ENCODE measurements at places on chromosomes 7 and 10.

DNA sequence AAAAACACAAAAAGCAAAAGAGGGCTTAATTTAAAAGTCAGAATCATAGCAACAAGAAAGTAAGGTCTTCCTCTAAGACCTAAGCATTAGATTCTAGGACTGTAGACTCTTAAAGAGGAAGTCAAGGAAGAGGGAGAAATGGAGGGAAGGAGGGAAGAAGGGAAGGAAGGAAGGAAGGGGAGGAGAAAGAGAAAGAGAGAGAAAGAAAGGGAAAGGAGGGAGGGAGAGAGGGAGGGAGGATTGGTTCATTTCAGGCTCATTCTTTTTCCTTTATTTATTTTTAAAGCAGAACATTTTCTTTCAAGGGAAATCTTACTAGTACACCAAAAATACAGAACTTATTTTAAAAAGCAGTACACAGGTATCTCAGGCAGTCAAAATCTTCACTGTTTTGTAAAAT is 81.1 kb downstream of the DLG5 start:
- DNase-seq: no peak

DNA sequence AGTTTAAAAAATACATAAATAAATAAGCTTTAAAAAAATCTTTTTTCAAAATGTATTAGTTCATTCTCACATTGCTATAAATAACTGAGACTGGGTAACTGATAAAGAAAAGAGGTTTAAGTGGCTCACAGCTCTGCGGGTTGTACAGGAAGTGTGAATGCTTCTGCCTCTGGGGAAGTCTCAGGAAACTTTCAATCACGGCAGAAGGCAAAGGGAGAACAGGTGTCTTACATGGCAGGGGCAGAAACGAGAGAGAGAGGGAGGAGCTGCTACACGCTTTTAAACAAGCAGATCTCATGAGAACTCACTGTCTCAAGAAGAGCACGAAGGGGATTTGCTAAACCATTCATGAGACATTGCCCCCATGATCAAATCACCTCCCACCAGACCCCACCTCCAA is 114.6 kb downstream of the DNAJC1 start:
- no peak for DNase-seq

DNA sequence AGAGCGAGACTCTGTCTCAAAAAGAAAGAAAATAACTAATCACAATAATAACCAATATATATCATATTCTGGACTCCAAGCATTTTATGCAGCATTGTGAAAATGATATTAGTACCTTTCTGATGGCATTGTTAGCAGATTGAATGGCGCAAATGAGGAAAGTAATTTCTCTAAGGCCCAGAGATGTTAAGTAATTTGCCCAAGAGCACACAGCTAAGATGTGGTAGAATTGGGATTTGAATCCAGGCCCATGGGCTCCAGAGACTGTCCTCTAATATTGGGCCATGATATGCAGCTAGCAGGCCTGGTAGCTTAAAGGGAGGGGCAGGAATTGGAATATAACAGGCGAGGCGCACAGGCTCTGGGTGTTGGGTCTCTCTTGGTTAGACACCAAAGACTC is 44.1 kb downstream of the ZNF503 start:
- no peak for DNase-seq

DNA sequence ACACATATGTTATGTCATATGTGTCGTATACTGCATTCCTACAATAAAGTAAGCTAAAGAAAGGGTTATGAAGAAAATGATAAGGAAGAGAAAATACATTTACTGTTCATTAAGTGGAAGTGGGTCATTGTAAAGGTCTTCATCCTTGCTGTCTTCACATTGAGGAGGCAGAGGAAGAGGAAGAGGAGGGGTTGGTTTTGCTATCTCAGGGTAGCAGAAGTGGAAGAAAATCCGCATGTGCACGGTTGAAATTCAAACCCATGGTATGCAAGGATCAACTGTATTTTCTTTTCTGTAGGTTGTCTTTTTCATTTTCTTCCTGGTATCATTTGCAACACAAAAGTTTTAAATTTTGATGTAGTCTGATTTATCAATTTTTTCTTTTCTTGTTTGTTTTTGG is 6.3 kb downstream of the PLEKHA8 start:
- no peak for DNase-seq

DNA sequence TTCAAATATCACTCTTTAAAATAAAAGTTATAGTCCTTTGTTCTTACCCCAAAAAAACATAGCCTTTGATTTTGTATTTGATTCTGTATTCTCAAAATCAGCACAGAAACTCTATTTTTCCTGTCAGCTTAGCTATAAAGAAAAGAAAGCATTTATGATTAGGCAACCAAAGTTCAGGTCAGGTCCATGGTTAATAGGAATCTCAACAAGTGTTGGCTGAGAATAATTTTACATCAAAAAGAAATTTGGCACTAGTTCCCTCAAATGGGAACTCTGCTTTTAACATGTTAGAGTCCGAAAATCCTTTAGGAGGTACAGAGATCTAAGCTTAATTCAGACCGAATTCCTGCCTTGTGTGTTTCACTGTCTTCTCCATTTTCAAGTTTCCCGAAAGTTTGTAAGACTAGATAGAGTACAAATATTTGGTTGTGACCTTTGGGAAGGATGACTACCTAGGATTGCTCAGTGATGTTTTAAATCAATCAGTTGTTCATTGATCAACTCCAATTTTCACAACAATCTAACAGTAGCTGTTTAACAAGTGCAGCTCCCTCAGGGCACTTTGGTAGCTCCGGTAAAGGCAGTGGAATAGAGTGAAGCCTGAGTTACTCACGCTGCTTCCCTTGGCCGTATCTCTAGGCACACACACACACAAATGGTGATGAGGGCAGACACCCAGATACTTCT is 8.8 kb upstream of the ENO4 start:
- DNase-seq: no peak
